ENCODE measurements at places on chromosomes 16 and 17. TPM values are rescaled to one million over a fixed set of nuclear protein-coding genes. Genes with fewer than 3 reads are reported as not detected.

Gene ZNF287
- polyA plus RNA-seq = 0.40 TPM

Gene GAST
- polyA plus RNA-seq = not detected

Gene RAB37
- polyA plus RNA-seq = 5.9 TPM

Gene MSI2
- polyA plus RNA-seq = 7.2 TPM

Gene CD300C
- polyA plus RNA-seq = 1.2 TPM

Gene KRT27
- polyA plus RNA-seq = not detected

Gene KRT15
- polyA plus RNA-seq = 0.14 TPM

GRCh38 chr17:12911239-12911638 lies 106.6 kb downstream of the ELAC2 start:
- DNase-seq = no peak
- H3K4me3 ChIP-seq = no peak overlapping the region
- no peaks in the 10 kb centered on the region for H3K4me1 ChIP-seq
- no peaks in the 10 kb centered on the region for H3K36me3 ChIP-seq

DNA sequence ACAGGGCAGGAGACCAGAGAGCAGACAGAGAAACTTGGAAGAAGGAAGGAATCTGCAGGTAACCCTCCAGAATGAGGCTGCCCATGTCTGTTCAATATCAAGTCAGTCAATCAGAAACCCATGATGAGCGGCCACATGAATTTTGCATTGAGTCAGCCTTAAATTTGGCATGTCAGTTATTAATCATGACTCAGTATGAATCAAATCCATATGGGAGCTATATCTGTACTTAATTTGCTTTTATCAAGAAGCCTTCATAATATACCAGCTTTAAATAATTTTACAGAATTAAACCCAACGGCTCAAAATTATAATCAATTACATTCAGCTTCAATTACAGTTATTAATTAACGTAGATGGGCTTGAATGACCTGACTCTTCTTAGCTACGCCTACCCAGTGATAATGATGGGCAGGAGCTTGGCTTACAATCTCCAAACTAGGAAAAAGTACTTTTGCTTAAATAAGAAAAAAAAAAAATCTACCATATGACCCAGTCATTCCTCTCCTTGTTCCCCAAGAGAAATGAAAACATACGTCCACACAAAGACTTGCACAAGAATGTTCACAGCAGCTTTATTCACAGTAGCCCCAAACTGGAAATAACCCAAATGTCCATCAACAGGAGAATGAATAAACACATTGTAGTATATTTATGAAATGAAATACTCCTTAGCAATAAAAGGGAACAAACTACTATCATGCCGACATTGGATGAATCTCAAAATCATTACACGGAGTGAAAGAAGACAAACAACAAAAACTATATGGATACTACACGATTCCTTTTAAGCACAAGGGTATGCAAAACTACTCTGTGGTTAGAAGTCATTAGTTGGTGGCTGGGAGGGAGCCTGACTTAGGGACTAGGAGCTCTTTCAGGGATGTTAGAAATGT lies 48.6 kb downstream of the SLC39A11 start:
- H3K27ac ChIP-seq = no peak overlapping the region
- no peak for DNase-seq
- no peaks in the 10 kb centered on the region for H3K36me3 ChIP-seq
- H3K4me3 ChIP-seq = no peak overlapping the region
- H3K4me1 ChIP-seq = no peaks in the 10 kb centered on the region
- no peaks in the 10 kb centered on the region for H3K27me3 ChIP-seq

GRCh38 chr17:77436058-77436442 lies 295.3 kb downstream of the SEC14L1 start:
- DNase-seq = no peak
- H3K4me3 ChIP-seq = no peak overlapping the region
- H3K27ac ChIP-seq = no peak overlapping the region
- no peaks in the 10 kb centered on the region for H3K27me3 ChIP-seq

DNA sequence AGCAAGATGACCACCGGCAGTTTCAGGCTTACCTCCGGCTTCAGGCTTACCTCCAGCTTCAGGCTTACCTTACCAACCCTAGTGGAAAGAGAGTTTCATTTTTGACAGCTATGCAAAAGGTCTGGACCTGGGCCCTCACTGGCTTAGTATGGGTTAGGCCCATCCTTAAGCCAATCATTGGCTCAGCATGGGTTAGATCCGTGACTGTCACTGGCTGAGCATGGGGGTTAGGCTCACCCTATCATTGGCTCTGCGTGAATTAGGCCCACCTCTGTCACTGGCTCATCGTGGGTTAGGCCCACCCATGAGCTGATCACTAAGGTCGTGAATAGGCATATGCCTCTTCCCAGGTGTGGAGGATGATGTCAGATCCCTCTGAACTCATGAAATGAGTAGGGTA lies 8.1 kb downstream of the NDE1 start:
- H3K36me3 ChIP-seq = no peaks in the 10 kb centered on the region
- no peaks in the 10 kb centered on the region for H3K27me3 ChIP-seq
- DNase-seq = no peak
- H3K27ac ChIP-seq = no peak overlapping the region

- no peak overlapping the region for H3K4me3 ChIP-seq
- no peaks in the 10 kb centered on the region for H3K4me1 ChIP-seq
- no peaks in the 10 kb centered on the region for H3K27me3 ChIP-seq
Measured at GRCh38 chr17:66904760-66905624, 59.5 kb upstream of the CACNG4 start.

DNA sequence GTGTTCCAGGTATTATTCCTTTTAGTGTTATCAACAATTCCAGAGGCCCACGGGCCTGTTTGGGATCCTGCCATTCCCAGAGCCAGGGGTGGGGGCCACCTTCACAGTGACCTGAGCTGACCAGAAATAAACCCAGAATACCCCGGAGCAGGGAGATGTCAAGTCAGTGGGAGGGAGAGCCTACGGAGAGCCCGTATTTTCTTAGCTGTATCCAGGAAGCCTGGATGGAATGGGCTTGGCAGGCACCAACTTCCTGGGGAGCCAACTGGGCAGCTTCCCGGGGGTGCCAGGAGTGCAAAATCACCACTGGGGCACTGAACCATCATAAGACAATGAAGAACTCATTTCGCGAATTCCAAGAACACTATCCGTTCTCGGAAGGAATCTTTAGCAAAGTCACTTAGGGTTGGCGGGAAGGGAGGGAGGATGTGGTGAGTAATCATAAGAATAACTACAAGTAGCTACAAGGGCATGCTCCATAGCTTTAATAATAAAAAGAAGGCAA lies 13.2 kb upstream of the MRTFB start:
- H3K27ac ChIP-seq = peak overlapping the region; percentile 59
- H3K4me1 ChIP-seq = no peaks in the 10 kb centered on the region
- no peaks in the 10 kb centered on the region for H3K27me3 ChIP-seq
- H3K36me3 ChIP-seq = no peaks in the 10 kb centered on the region
- H3K4me3 ChIP-seq = no peak overlapping the region

DNA sequence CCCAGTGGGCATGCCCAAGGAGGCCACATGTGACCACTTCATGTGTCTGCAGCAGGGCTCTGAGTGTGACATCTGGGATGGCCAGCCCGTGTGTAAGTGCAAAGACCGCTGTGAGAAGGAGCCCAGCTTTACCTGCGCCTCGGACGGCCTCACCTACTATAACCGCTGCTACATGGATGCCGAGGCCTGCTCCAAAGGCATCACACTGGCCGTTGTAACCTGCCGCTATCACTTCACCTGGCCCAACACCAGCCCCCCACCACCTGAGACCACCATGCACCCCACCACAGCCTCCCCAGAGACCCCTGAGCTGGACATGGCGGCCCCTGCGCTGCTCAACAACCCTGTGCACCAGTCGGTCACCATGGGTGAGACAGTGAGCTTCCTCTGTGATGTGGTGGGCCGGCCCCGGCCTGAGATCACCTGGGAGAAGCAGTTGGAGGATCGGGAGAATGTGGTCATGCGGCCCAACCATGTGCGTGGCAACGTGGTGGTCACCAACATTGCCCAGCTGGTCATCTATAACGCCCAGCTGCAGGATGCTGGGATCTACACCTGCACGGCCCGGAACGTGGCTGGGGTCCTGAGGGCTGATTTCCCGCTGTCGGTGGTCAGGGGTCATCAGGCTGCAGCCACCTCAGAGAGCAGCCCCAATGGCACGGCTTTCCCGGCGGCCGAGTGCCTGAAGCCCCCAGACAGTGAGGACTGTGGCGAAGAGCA lies 4.4 kb downstream of the WFIKKN2 start:
- no peaks in the 10 kb centered on the region for H3K4me1 ChIP-seq
- H3K27me3 ChIP-seq = no peaks in the 10 kb centered on the region
- DNase-seq = no peak
- H3K36me3 ChIP-seq = no peaks in the 10 kb centered on the region

DNA sequence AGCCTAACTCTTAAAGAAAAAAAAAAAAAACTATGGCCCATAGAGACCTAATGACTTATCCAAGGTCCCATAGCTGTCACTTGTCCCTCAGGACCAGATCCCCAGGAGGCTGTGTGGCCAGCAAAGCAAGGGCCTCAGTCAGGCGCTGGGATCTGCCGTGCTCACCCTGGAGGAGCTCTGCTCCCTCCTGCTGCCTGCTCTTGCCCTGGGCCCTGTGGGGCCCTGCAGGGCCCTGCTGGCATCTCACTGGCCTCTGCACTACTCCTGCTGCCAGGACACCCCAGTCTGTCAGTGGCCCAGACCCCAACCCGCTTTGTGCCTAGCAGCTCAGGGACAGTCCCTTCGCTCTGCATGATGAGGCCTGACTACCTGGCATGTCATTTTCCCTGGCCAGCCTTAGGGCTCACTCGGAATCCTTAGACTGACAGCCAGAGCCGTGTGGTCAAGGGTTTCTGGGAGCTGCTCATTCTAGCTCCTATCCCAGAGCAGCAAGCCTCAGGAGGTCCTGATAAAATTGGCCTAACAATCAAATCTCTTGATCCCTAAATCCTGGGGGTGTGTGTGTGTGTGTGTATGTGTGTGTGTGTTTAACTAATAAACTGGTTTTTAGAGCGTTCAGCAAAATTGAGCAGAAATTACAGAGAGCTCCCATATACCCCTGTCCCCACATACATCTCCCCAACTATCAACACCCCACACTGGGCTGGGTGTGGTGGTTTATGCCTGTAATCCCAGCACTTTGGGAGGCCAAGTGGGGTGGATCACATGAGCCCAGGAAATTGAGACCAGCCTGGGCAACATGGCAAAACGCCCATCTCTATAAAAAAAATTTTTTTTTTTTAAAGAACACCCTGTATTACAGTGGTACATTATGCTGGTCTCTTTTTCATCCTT lies 21.7 kb downstream of the KATNIP start:
- no peaks in the 10 kb centered on the region for H3K27me3 ChIP-seq
- no peaks in the 10 kb centered on the region for H3K4me1 ChIP-seq
- H3K4me3 ChIP-seq = no peak overlapping the region
- H3K27ac ChIP-seq = no peak overlapping the region
- DNase-seq = no peak
- no peaks in the 10 kb centered on the region for H3K36me3 ChIP-seq

- no peak overlapping the region for H3K4me3 ChIP-seq
- no peaks in the 10 kb centered on the region for H3K4me1 ChIP-seq
- no peak for DNase-seq
- peaks cover 31% of the 10 kb centered on the region for H3K36me3 ChIP-seq
Measured at GRCh38 chr17:82077617-82078358, 12.2 kb upstream of the DUS1L start.

- H3K27ac ChIP-seq = no peak overlapping the region
- no peaks in the 10 kb centered on the region for H3K4me1 ChIP-seq
- no peaks in the 10 kb centered on the region for H3K36me3 ChIP-seq
- H3K4me3 ChIP-seq = no peak overlapping the region
Measured at GRCh38 chr17:8793649-8794048, 5.5 kb downstream of the MFSD6L start.

GRCh38 chr16:27195941-27196595 lies 7.3 kb upstream of the KDM8 start:
- no peaks in the 10 kb centered on the region for H3K4me1 ChIP-seq
- H3K27me3 ChIP-seq = no peaks in the 10 kb centered on the region
- DNase-seq = no peak

- H3K4me1 ChIP-seq = peaks cover 19% of the 10 kb centered on the region
- DNase-seq = no peak
- no peak overlapping the region for H3K4me3 ChIP-seq
- H3K36me3 ChIP-seq = no peaks in the 10 kb centered on the region
Measured at GRCh38 chr16:57889111-57889510, 81.8 kb downstream of the CNGB1 start.

- H3K4me3 ChIP-seq = no peak overlapping the region
- peaks cover 4% of the 10 kb centered on the region for H3K36me3 ChIP-seq
- H3K4me1 ChIP-seq = peaks cover 22% of the 10 kb centered on the region
- H3K27ac ChIP-seq = peak overlapping the region; percentile 72
- no peak for DNase-seq
- H3K27me3 ChIP-seq = no peaks in the 10 kb centered on the region
Measured at GRCh38 chr17:64156670-64157069, 26.7 kb upstream of the ERN1 start.

GRCh38 chr16:52535076-52535475 lies 11.9 kb downstream of the TOX3 start:
- no peaks in the 10 kb centered on the region for H3K4me1 ChIP-seq
- H3K27ac ChIP-seq = no peak overlapping the region
- H3K4me3 ChIP-seq = no peak overlapping the region
- H3K36me3 ChIP-seq = no peaks in the 10 kb centered on the region
- no peaks in the 10 kb centered on the region for H3K27me3 ChIP-seq
- DNase-seq = no peak

DNA sequence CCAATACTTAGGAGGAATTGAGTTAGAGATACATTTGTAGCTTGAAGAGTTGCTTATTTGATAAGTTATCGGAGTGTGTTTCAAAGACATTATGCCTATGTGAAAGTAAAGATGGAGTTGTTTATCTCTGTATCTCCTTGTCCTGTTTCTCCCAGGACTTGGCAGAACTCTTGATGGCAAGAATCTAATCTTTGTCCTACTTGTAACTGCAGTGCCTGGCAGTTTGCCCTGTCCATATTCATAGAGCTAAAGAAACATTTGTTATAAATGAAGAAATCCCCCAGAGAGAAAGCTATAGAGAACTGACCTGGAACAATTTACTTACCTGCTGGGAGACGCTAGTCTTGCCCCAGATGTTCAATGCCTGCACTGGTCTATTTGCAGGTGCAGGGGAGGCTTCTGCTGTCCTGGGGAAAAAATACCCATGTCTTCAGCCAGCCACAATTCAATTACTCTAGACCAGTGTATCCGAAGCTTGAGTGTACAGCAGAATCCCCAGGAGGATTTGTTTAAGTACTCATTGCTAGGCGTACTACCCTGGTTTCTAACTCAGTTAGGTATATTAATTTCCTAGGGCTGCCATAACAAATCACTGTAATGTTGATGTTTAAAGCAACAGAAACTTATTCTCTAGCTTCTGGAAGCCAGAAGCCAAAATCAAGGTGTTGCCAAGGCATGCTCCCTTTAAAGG lies 410.0 kb upstream of the HSBP1 start:
- H3K27me3 ChIP-seq = no peaks in the 10 kb centered on the region
- no peak for DNase-seq
- H3K27ac ChIP-seq = no peak overlapping the region
- H3K36me3 ChIP-seq = no peaks in the 10 kb centered on the region
- no peaks in the 10 kb centered on the region for H3K4me1 ChIP-seq

DNA sequence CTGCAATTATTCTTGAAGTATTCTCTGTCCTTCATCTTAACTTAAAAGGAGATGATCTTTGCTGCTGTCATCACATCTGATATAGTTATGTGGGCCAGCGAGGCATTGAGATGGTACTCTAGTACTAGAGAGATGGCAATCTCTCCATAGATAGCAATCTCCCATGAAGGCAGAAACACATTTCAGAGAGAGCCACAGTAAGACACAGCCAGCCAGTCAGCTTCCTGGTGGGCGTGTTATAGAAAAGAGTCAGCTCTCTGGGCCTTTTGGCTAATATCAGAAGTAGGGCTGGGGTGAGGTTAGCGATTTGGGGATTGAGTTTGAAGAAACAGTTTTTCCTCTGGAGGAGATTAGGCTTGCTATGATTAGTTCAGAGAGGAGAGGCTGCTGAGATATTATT lies 22.6 kb upstream of the EFCAB13 start:
- H3K27me3 ChIP-seq = no peaks in the 10 kb centered on the region
- no peaks in the 10 kb centered on the region for H3K36me3 ChIP-seq
- H3K4me3 ChIP-seq = no peak overlapping the region
- H3K4me1 ChIP-seq = peaks cover 10% of the 10 kb centered on the region
- no peak for DNase-seq
